WERI-Rb-1 (cell line): ENCODE measurements at places on chromosomes 5 and 9.
A peak's percentile ranks its signal among the peaks of the same experiment; 100 is the strongest.

GRCh38 chr9:137441289-137441934, at the start of gene ENTPD8:
TSS of gene ENTPD8 (minus strand) at chr9:137441357. CDS start at chr9:137438285, 3,072 bp downstream.
- DNase-seq, result peak; percentile 95

- DNase-seq, result no peak
These were observed 34.1 kb upstream of the IL31RA start for GRCh38 chr5:55817030-55817429.

DNA sequence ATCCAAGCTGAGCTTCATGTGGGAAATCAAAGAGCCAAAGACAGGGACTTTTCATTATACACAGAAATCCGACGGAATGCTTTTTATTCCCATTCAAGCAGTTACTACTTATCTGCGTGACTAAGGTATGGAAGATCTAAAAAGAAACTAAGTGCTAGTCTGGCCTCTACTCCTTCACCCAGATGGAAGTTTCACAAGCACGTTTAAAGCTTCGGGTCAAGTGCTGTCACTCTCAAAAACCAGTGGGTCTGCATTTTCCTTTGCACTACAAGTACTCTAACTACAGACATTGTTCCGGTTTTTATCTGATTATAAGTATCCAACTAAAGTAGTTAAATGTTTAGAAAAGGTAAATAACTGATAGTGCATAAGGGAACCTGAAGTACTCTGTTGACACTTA, 13.7 kb upstream of the MTAP start:
- no peak for DNase-seq

DNA sequence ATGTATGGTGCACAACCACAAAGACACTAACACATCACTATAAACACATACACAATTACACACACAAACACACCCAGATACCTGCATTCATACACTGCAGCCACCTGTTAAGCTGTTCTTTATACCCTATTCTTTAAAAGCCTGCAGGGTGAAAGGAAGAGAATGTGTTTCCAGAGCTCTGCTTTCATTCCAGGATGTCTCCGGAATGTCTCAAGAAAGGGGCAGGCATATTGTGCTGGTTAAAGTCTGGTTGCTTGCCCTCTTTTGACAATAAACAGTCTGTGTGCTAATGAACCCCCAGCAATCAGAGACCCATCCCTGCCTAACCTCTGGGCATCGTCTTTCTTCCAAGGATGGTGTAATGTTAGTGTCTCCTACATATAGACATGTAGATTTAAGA, 181.6 kb downstream of the EPB41L4A start:
- DNase-seq, result no peak

DNA sequence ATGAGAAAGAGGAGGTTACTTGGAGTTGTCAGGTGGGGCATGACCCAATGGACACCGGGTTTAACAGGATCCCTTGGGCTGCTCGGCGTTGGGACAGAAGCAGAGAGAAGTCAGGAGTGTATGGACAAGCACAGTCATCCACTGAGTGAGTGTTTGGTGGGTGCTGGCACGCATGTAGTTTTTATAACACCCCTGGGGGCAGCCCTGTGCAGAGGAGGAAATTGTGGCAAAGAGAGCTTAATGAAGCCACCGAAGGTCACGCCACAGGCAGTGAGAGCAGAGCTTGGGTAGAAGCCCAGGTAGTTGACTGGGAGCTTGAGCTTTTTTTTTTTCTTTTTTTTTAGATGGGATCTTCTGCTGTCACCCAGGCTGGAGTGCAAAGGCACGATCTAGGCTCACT, 43.2 kb upstream of the IER5L start:
- no peak for DNase-seq

GRCh38 chr9:3262826-3263529, 262.8 kb downstream of the RFX3 start:
- DNase-seq, result no peak

DNA sequence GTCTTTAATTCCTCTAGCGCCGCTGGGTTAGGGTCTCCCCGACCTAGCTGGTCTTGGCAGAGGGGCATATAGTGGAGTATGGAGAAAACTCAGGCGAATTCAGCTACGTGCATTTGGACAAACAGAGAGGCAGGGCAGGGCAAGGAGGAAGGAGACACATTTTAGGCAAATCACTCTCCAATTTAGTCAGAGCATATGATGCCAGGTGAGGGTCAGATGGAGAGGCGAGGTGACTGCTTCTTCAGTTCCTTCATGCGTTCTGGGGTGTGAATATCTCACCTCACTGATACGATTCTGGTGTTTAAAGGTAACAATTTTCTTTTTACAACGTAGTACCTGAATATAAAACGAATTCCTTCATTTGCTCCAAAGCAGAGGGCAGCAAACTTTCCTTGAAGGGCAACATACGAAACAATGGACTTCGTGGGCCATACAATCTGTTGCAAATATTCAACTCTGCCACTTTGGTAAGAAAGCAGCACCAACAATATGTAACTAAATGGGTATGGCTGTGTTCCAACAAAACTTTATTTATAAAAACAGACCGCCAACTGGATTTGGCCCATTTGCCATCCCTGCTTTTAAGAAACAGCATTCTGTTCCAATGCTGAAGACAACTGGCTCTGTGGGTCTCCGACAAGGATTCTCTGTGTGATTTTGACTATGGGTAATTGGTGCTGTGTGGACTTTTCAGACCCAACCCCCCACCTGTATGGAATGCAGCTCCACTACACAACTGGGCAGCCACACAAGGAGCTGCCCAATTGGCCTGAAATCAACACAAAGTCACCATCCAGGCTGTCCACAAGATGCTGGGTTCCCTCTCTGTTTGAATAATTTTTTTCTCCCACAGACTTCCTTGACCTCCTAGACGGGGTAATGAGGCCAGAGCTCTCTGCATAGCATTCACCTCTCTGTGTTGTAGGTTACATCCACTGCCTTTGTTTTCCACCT, 53.8 kb downstream of the RAPGEF1 start:
- no peak for DNase-seq

- no peak for DNase-seq
These were observed 28.8 kb downstream of the GLT6D1 start for GRCh38 chr9:135610290-135611141.

GRCh38 chr9:134136118-134136995, 475 bp downstream of the WDR5 start:
- DNase-seq, result no peak

DNA sequence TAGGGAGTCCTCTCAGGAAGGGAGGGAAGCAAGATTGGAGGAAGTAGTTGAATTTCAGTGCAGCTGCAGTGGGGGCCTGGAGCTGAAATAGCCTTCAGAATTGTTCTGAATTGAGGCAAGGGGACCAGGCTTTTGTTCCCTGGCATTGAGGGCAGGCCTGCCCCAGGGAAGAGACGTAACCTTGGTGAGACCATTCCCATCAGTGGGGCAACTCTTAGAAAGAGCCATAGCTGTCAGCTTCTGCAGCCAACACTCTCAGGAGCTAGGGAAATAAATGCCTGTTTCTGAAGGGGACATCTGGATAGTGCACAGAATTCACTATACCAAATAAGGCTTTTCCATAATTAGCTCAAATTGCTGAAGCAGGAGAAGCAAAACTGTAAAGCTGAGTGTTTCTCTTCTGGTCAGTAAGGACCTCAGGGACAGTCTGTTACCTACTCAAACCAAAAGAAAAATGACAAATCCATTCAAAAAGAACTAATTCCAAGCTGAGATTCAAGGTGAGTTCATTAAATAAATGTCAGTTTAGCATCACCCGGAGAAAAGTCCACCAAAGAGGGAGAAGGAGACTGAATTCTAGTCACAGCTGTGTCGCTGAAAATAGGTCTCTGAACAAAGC, 44.0 kb downstream of the LYRM7 start:
- no peak for DNase-seq

GRCh38 chr5:104325356-104325755, 762.8 kb upstream of the NUDT12 start:
- DNase-seq, result no peak

GRCh38 chr9:111000202-111000601, 38.1 kb downstream of the LPAR1 start:
- DNase-seq, result no peak

GRCh38 chr5:15528476-15528875, 28.5 kb downstream of the FBXL7 start:
- DNase-seq, result no peak

DNA sequence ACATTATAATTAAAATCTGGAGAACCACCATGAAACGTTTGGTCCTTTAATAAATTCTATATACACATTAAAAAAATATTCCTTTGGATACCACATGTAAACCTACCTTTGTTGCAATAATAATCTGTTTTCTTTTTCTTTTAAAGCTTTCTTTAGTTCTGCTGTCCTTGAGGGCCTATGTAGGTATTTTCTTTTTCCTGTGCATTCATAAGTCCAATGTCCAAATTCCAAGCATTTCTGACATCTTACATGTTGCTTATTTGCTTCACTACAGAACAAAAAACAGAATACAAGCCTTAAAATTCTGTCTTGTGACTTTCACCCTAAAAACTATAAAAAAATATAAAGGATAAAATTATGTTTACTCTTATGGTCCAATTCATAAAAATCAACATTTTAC, 19.7 kb downstream of the ZCCHC10 start:
- DNase-seq, result no peak

- no peak for DNase-seq
These were observed 102.6 kb downstream of the TMEM232 start for GRCh38 chr5:110623874-110624273.

DNA sequence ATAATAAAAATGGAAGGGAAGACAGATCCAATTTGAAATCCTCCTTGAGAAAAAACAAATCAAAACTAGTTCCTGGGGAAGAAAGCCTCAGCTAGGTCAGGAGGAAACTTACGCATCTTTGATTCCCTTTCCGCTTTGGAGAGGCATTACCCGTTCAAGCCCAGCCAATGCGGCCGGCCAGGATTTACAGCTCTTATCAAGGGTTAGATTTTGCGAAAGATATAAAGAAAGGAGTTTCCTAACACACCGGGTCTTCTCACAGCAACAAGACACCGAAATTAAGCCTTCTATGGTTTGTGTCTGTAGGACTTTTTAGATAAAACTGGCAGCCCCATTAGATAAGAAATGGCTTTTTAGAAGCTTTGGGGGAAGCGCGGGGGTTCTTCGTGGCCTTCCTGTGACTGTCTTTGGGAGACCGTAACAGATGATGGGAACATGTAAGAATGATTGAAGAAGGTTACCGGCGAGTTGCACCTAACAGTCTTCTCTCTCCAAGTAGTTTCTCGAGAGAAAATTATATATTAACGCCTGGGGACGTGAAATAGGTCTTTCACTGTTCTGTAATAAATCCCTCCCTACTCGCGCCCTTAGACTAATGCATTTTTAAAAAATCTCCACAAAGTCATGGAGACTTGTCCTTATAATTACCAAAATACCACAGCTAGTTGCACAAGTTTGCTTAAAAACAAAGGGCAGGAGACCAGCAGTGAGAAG, 1.3 kb upstream of the ISL1 start:
- no peak for DNase-seq

DNA sequence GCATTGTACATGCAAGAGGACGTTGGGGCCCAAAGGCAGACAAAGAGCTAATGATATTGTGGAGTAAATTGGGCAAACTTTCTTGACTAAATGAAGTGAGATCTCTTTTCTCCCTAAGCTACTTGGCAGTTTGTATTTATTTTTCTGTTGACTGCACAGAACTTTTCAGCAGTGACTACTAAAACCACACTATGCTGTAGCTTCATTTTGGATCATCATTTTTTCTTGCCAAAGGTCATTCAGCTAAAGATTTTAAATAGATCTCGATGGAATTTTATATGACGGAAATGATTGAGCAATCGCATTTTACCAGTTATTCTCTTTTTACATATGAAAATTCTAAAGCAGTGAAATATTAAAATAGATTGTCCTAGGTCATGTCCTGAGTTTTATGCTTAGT, 286.1 kb upstream of the ACTBL2 start:
- no peak for DNase-seq

- peak; percentile 62 for DNase-seq
These were observed 15.8 kb downstream of the PTPA start for GRCh38 chr9:129126749-129127618.

DNA sequence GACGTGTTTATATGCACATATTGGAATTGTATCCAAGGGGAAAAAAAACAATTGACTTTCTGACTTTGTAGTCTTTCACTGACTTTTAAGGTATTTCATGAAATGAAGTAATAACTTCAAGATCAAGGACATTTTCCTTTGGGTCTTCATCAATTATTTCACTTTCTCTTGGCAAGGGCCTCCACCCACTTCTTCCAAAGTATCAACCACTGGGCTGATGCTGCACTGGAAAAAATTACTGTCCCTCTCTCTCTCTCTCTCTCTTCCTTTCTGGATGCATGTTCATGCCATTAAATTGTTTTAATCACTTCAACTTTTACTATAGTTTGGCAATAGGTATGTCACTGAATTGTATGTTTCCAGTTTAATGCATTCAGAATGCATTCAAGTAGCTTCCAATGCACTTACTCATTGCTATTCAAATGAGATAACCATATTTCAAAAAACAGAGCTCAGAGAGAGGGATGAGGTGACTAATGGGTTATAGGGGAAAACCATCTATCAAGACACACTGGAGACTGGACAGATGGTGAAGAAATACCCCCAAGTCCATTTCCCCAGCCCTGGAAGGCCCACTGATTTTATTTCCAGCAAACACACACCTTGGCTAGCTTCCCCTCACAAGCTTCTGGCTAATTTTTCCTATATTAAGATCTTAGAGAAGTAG, 585.3 kb downstream of the EBF1 start:
- no peak for DNase-seq

DNA sequence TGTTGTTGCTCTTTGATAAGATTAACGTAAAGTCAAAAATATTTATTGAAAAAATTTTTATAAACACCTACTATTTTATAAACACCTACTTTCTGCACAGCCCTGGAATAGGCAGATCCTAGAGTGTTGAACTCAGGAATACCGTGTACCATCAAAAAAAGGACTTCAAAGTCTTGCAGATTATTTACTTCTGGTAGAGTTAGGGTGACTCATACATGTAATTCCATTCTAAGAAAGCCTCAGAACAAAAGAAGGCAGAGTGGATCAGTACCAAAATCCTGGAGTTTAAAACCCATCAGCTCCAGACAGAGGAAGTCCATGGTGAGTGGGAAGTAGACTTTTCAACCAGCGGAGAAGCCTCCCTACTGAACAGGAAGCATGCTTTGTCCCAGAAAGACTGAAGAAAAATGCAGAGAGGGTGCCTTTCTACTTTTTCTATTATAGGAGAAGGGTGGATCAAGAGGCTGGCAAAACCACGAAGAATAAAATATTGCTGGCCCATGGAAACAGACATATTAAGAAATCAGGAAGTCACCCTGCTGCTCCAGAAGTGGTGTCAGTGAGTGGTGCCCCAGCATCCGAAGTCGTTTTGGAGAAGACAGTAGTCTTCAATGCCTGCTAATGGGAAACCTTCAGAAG, 45.1 kb upstream of the DAB2 start:
- no peak for DNase-seq

GRCh38 chr5:142245786-142246185, 79.0 kb downstream of the SPRY4 start:
- DNase-seq, result no peak

- DNase-seq, result no peak
These were observed 391.2 kb downstream of the HINT1 start for GRCh38 chr5:130773813-130774212.

GRCh38 chr9:13166996-13167395, 112.5 kb downstream of the MPDZ start:
- no peak for DNase-seq

DNA sequence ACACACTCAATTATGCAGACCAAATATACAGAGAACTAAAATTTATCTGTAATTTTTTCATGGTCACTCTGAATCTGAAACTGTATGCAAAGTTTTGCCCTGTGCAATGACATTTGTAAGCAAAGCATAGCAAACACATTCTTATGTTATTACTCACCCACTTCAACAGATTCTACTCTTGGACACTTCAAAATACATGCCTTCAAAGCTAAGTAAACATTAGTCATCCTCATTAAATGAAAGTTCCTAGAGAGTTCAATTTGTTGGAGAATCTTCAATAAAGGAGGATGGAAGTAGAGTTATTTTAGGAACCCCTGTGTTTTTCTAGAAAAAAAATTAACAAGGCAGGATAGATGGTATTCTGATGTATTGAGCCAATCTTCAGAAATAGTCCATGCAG, 639.7 kb upstream of the C9orf72 start:
- no peak for DNase-seq
